ENCODE measurements at places on chromosomes 13 and 19.

- no peak for DNase-seq
Observed at GRCh38 chr19:8366121-8366581, 2.2 kb downstream of the ANGPTL4 start.

- DNase-seq, result no peak
Observed at GRCh38 chr13:92390217-92390616, 836.4 kb upstream of the GPC6 start.

DNA sequence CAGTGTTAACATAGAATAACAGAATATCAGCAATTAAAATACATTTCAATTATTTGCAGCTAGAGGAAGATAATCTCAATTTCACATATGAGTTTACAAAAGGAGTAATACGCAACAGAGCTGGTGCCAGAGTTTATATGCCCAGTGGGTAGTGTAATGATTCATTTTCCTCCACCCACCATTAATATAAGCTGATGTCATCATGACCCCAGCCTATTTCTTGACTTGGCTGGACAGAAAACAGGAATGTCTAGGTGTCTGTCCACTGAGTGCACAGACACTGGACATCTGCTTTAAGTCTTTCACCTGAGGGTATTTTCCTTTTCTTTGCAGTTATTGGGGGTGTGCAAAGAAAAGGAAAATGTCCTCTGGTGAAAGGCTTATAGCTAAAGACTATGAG, 335.5 kb downstream of the TBC1D4 start:
- DNase-seq, result no peak

- DNase-seq, result no peak
Observed at GRCh38 chr13:41981951-41982715, 21.2 kb upstream of the VWA8 start.

DNA sequence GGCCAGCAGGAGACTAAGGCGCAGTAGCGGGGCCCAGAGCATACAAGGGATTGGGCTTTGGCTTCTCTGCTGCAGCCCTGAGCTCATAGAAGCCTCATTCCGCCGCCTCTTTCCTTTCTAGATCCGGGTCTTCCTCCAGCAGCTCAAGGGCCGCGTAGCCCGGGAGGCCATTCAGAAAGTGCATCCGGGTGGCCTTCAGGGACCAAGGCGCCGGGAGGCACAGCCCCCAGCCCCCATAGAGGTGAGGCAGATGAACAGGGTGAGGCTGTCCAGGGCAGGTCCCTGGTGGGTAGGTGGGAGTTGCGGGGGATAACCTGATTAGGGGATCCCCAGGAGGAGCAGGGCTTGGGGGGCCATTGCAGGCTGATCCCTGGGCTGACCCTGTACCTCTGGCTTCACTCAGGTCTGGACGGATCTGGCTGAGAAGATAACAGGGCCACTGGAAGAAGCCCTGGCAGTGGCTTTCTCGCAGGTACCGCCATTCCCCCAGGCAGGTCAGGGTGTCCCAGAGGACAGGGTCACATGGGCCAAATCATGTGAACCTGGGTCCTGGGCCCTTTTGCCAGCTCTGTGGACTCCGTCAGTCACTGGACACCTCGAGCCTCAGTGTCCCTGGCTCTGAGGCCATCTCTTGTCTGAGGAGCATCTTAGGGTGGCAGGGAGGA, 1.3 kb downstream of the SNAPC2 start:
- no peak for DNase-seq

All from body of pancreas (tissue), 4 donors.